ENCODE measurements at places on chromosomes 11 and 22.

- DNase-seq: peak; percentile 25
These were observed 944 bp downstream of the C11orf86 start for GRCh38 chr11:66976028-66976467.

- DNase-seq: no peak
These were observed 39.4 kb downstream of the MICAL2 start for GRCh38 chr11:12149672-12150225.

- DNase-seq: no peak
These were observed 14.1 kb upstream of the SYT8 start for GRCh38 chr11:1820463-1821325.

- no peak for DNase-seq
These were observed 397 bp upstream of the CD44 start for GRCh38 chr11:35138606-35138942.

GRCh38 chr22:17922925-17923903 lies 101.1 kb downstream of the MICAL3 start:
- DNase-seq: no peak

GRCh38 chr11:134975866-134976376 lies 563.9 kb upstream of the B3GAT1 start:
- DNase-seq: no peak

DNA sequence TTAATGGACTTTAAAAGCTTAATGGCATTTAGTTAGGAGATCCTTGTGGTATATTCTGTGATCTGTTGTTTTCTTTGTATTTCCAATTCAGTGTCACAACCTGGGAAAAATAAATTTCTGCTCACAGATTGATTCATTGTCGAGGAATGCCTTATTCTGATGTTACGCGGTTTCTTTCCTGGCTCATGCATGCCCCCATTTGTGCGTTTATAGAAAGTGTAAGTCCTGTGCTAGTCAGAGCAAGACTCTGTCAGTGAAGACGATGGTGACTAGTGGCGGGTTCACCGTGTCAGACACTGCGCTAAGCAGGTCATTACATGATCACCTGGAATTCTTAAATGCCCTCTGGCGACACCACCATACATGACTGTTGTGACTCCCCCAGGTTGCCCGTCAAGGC lies 169.4 kb downstream of the TBC1D22A start:
- no peak for DNase-seq

- no peak for DNase-seq
These were observed 45.9 kb upstream of the SYT7 start for GRCh38 chr11:61626580-61627380.

GRCh38 chr11:119700536-119701346 lies 28.3 kb downstream of the NECTIN1 start:
- DNase-seq: no peak

- no peak for DNase-seq
These were observed 13.8 kb downstream of the SNU13 start for GRCh38 chr22:41674846-41675340.

DNA sequence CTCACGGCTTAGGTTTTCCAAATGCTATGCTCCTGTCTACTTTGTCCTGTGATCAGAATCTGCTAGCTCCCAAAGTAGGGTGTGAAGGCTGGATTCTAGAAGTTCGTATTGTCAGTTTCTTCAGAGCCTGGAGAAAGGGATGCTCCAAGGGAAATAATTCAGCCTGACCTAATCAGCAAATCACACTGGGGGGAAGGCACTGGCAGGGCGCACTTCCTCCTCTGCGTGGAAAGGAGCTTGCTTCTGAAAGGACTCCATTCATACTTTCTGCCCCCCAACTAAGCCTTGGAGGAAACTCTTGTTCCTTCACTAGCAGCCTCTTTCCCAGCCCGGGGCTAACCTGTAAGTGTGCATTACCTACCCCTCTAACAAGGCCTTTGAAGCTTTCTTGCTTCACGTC lies 165.9 kb downstream of the NAV2 start:
- no peak for DNase-seq

- DNase-seq: no peak
These were observed 670 bp downstream of the LSP1 start for GRCh38 chr11:1853376-1854131.

- no peak for DNase-seq
These were observed 7.4 kb upstream of the CLPB start for GRCh38 chr11:72441752-72442207.

DNA sequence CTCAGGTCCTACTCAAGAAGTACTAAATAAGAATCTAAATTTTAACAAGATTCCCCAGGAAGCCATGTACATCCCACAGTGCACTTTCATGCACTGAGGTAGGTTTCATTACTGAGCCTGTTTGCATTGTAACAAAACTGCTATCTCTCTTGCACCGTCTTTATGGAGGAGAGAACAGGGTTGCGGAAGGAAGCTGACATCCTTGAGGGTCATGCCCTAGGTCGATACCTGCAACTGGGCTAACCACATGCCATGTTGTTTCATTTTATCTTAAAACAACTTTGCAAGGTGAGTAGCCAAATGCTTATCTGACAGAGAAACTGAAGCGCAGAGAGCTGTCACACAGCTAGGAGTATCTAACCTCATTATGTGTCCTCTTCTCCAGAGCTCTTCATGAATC lies 656.3 kb upstream of the TENM4 start:
- no peak for DNase-seq

DNA sequence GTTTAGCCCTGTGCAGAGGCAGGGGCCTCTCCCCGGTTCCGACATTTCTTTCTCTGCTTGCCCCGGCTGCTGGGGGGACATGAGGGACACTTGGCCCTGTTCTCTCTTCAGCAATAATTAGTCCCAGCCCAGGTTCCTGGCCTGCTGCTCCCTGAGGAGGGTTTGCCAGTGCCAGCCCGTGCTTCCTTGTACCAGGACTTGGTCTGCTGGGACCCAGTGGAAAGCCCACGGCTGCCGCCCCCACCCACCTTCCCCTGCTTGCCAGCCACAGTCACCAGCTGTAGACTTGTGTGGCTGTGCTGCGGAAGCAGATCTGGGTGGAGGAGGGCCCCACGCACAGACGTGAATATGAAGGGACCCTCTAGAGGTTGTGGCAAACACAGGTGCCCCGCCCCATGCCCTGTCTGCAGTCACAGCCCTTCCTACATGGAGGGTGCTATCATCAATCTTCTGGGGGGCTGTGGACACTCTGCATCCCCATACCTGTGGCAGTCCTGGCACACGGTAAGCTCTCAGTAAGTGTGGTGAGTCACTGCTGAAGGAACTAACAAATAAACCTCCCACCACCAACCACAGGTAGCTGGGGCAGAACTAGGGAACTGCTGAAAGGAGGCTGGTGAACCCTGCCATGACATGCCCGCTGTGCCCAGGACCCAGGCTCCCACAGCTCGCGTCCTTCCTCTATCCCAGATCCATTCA lies 949 bp downstream of the TP53AIP1 start:
- no peak for DNase-seq

- DNase-seq: no peak
These were observed 23.8 kb downstream of the PARVB start for GRCh38 chr22:44047891-44048301.

GRCh38 chr11:16346975-16347374 lies 9.4 kb downstream of the SOX6 start:
- DNase-seq: no peak

DNA sequence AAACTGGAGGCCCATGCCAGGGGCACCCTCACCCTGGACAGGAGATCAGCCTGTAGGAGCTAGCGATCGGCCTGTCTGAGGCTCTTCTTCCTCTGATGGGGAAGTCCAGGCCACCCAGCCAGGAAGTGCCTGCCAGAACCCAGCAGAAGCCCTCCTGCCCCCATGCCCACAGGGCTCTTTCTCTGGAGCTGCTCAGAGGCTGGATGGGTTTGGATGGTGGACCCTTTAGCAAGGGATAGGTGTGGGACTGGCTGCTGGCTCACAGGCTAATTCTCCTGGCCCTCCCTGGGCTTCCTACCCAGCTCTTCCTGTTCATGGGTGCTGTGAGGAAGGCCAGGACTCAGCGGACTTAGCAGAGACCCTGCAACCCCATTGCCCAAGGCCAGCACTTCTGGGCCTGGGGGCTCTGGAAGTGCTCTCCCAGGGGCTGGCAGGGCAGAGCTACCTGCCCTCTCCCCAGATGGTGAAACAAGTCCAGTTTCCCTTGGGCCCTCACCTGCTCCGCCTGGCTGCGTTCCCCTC lies 7.6 kb downstream of the FXYD2 start:
- no peak for DNase-seq

DNA sequence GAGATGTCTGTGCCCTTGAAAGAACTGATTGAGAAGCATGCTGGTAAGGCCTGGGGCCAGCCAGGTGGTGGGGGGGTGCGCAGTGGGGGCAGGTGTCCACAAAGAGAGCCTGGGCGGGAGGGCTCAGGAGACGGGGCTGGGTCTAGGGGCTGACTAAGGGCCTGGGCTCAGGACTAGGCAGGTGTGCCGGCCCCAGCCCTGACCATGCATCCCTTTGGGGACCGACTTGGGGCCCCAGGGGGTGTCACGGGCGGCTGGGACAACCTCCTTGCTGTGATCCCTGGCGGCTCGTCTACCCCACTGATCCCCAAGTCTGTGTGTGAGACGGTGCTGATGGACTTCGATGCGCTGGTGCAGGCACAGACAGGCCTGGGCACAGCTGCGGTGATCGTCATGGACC lies 4.4 kb downstream of the NDUFV1 start:
- DNase-seq: no peak

- no peak for DNase-seq
These were observed 258.9 kb downstream of the TMEM135 start for GRCh38 chr11:87296627-87297026.

DNA sequence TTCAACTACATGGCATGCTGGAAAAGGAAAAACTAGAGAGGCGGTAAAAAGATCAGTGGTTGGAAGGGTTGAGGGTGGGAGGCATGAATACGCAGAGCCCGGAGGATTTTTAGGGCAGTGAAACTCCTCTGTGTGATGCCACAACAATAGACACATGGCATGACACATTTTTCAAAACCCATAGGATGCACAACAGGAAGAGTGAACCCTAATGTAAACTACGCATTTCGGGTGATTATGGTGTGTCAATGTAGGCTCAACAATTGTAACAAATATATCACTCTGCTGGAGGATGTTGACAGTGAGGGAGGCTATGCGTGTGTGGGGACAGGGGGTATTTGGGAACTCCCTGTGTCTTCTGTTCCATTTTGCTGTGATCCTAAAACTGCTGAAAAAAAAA lies 15.7 kb upstream of the FAM83F start:
- DNase-seq: no peak

DNA sequence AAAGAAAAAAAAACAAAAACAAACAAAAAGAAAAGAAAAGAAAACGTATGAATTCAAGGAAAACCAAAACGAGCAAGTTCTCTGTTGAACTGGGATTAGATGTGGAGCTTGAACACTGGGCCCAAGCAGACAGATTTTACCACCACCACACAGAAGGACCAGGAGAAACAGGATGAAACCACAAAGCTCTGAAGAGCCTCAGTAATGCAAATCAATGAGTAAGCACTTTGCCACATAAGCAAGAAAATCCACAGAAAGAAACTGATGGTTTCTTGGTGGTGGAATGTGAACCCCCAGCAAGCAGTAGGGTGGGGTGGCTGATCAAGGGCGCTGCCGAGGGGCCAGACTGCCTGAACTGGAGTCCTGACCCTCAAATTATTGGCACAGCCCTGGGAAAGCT lies 50.9 kb upstream of the NFRKB start:
- no peak for DNase-seq

GRCh38 chr11:74476536-74476935 lies 9.2 kb upstream of the KCNE3 start:
- DNase-seq: no peak

- no peak for DNase-seq
These were observed 2.1 kb upstream of the GSTP1 start for GRCh38 chr11:67581469-67581868.

DNA sequence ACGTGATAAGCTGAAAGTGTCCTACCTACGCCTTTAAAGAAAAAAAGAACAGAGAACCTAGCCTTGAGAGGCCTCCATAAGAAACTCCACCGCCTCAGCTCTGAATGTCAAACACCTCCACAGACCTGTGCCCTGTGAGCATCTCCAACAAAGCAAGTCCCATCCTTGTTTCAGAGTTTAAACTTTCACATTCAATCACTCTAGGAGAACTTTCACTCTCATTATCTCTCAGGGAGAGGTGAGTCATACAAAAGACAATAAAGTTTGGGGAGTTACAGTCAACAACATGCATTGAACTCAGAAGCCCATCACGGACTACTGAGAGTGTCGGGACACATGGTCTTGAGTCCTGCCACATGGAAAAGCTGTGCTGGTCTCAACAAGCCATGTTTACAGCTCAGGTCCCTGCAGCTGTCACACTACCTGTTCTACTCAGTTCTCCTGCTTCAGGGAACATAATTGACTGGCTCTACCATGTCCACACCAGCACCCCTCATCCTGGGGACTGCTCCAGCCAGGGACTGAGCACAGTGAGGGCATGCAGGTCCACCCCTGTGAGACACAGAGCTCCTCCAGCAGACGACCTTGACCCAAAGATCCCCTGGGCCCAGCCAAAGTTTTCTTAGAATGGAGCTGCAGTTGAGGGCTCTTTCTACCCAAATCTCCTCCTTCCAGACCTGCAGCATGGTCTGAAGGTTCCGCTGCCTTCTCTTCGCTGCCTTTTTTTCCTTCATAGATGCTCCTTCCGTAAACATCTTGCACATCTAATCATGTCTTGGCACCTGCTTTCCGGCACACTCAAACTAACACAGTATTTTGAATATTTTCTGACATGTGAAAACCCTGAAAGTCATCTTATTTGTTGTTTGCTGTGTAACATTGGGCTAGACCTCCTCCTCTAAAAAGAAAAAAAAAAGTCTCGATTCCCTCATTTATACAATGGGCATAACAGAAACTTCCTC lies 114.9 kb downstream of the ETS1 start:
- DNase-seq: peak; percentile 60

GRCh38 chr22:38271927-38272372 lies 860 bp downstream of the TMEM184B start:
- no peak for DNase-seq
